ENCODE measurements at places on chromosomes 16 and 17. TPM values are rescaled to one million over a fixed set of nuclear protein-coding genes. Genes with fewer than 3 reads are reported as not detected.

DNA sequence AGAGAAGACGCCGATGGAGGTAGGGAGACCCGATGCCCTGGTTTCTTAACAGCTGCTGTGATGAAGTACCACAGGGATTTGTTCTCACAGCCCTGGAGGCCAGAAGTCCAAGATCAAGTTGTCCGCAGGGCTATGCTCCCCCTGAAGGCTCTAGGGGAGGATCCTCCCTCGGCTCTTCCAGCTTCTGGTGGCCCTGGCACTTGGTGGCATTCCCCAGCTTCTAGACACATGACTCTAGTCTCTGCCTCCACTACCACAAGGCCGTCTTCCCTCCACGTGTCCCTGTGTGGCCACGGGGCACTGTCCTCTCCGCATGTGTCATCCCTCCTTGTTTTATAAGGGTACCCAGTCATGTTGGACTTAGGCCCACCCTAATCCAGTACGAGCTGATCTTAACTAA, 375.2 kb downstream of the SLC39A11 start:
- H3K4me1 ChIP-seq: no peaks in the 10 kb centered on the region
- H3K27me3 ChIP-seq: no peaks in the 10 kb centered on the region
- H3K27ac ChIP-seq: no peak overlapping the region
- H3K4me3 ChIP-seq: no peak overlapping the region

DNA sequence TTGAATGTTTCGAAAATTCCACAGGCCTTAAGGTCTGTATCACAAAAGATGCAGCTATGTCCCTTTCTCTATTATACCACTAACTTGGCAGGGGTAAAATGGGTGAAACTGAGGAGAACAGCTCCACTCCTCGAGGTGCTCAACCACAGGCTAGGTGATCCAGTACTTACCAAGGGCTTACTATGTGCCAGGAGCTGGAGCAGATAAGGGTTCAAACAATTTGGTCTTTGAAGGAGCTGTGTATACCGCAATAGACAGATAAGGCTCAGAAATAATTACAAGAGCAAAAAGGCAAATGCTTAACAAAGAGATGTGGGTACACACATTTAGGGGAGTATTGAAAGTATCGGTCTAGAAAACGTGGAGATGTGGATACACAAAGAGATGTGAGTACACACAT, 1.5 kb downstream of the XPO6 start:
- H3K27ac ChIP-seq: no peak overlapping the region
- peaks cover 5% of the 10 kb centered on the region for H3K36me3 ChIP-seq
- H3K27me3 ChIP-seq: no peaks in the 10 kb centered on the region

GRCh38 chr16:68873635-68874471, 30.5 kb downstream of the TANGO6 start:
- no peaks in the 10 kb centered on the region for H3K4me1 ChIP-seq
- H3K4me3 ChIP-seq: no peak overlapping the region
- no peaks in the 10 kb centered on the region for H3K27me3 ChIP-seq
- H3K27ac ChIP-seq: no peak overlapping the region
- H3K36me3 ChIP-seq: peaks cover 12% of the 10 kb centered on the region

DNA sequence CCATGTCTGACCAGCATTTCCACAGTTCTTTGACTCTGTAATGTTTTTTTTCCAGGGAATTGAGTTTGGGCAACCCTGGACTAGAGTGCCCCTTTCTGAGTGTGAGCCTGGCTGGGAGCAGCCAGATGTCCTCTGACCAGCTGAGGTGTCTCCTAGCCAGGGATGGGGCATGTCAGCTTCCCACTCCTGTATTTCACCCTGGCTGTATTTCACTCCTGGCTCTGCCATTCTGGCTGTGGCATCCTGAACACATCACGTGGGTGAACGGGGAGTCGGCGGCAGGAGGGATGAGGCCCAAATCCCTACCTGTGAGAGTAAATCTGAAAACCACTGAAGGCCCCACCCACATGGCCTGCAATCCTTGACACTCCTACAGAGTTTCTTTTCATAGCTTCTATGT, 31.3 kb downstream of the KDM8 start:
- peaks cover 30% of the 10 kb centered on the region for H3K4me1 ChIP-seq
- peak overlapping the region; percentile 71 for H3K27ac ChIP-seq
- H3K4me3 ChIP-seq: no peak overlapping the region
- H3K27me3 ChIP-seq: no peaks in the 10 kb centered on the region
- peaks cover 12% of the 10 kb centered on the region for H3K36me3 ChIP-seq

- H3K27me3 ChIP-seq: no peaks in the 10 kb centered on the region
- no peak for DNase-seq
- no peaks in the 10 kb centered on the region for H3K36me3 ChIP-seq
- H3K27ac ChIP-seq: peak overlapping the region; percentile 81
- H3K4me1 ChIP-seq: peaks cover 9% of the 10 kb centered on the region
- peak overlapping the region; percentile 64 for H3K4me3 ChIP-seq
Measured at GRCh38 chr17:7403043-7403726, 712 bp downstream of the TMEM256 start.

- H3K27ac ChIP-seq: peak overlapping the region; percentile 69
- peaks cover 27% of the 10 kb centered on the region for H3K4me1 ChIP-seq
- peak; percentile 23 for DNase-seq
- H3K36me3 ChIP-seq: peaks cover 5% of the 10 kb centered on the region
Measured at GRCh38 chr16:81695321-81696165, 83.5 kb upstream of the PLCG2 start.

- H3K4me3 ChIP-seq: no peak within 1 kb of the TSS
- no peak for DNase-seq
- no peak within 1 kb of the TSS for H3K27ac ChIP-seq
Measured at GRCh38 chr17:81803728-81804558, at the start of gene GCGR. GCGR (plus strand) TSS chr17:81804150; CDS start chr17:81809019, 4,869 bp downstream.

GRCh38 chr17:17175917-17176316, 30.2 kb downstream of the PLD6 start:
- DNase-seq: no peak
- H3K27me3 ChIP-seq: no peaks in the 10 kb centered on the region
- H3K4me3 ChIP-seq: no peak overlapping the region
- H3K36me3 ChIP-seq: peaks cover 89% of the 10 kb centered on the region
- peaks cover 5% of the 10 kb centered on the region for H3K4me1 ChIP-seq
- H3K27ac ChIP-seq: no peak overlapping the region

- no peak for DNase-seq
- H3K27ac ChIP-seq: no peak overlapping the region
- H3K27me3 ChIP-seq: no peaks in the 10 kb centered on the region
- no peak overlapping the region for H3K4me3 ChIP-seq
Measured at GRCh38 chr17:79160980-79161636, 86.5 kb downstream of the ENGASE start.

- H3K4me1 ChIP-seq: peaks cover 47% of the 10 kb centered on the region
- no peaks in the 10 kb centered on the region for H3K27me3 ChIP-seq
- no peaks in the 10 kb centered on the region for H3K36me3 ChIP-seq
- H3K27ac ChIP-seq: peak overlapping the region; percentile 66
- peak; percentile 81 for DNase-seq
Measured at GRCh38 chr17:72187556-72187955, 66.7 kb downstream of the SOX9 start.

DNA sequence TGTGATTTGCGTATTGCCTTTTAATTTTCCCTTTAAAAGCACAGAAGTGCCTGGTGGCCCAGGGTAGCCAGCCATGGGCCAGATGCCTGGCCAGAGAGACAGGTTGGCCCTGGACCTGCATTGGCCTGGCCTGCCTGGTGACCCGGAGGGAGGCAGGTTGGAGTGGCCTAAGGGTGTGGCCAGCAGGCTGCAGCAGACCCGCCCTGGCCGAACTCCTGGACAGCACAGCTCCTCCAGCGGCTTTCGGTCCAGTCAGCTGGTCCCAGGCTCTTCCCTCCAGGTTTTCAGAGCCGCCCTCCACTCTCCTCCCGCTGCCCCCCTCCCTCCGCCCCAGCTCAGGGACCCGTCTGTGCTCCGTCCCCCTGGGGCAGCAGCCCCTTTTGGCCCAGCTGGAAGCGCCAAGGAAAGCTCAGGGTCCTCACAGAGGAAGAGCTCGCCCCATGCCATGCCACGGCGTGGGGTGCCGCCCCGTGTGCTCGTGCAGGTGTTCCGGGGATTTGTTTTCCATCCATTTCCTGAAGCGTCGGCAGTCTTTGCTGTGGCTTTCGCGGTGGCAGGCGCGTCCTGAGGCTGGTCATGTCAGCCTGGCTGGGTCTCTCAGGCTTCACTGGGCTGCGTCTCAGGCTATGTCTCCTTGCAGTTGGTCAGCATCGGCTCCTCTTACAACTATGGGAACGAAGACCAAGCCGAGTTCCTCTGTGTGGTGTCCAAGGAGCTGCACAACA, 18.1 kb downstream of the PRSS27 start:
- H3K27me3 ChIP-seq: no peaks in the 10 kb centered on the region
- no peak for DNase-seq
- H3K4me3 ChIP-seq: no peak overlapping the region
- H3K36me3 ChIP-seq: peaks cover 38% of the 10 kb centered on the region
- H3K27ac ChIP-seq: no peak overlapping the region

- peaks cover 9% of the 10 kb centered on the region for H3K4me1 ChIP-seq
- H3K27me3 ChIP-seq: no peaks in the 10 kb centered on the region
- H3K4me3 ChIP-seq: no peak overlapping the region
- no peak for DNase-seq
- H3K27ac ChIP-seq: no peak overlapping the region
Measured at GRCh38 chr17:17552351-17553216, 38.9 kb downstream of the PEMT start.

- no peak overlapping the region for H3K27ac ChIP-seq
- H3K27me3 ChIP-seq: no peaks in the 10 kb centered on the region
- no peak for DNase-seq
Measured at GRCh38 chr17:58028578-58028977, 21.5 kb upstream of the SRSF1 start.

DNA sequence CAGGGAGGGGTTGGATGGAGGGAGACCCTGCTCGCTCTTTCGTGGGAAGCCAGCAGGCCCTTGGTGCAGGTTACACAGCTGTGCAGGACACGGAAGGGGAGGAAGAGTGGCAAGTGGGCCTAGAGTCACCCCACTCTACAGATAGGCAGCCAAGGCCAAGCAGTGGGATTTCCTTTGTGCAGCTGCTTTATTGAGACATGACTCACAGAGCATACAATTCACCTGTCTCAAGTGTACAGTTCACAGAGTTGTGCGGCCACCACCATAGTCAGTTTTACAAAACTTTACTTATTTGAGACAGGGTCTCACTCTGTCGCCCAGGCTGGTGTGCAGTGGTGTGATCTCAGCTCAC, 91.2 kb upstream of the CIBAR2 start:
- no peak overlapping the region for H3K4me3 ChIP-seq
- H3K27ac ChIP-seq: no peak overlapping the region
- H3K36me3 ChIP-seq: no peaks in the 10 kb centered on the region
- H3K4me1 ChIP-seq: peaks cover 18% of the 10 kb centered on the region

DNA sequence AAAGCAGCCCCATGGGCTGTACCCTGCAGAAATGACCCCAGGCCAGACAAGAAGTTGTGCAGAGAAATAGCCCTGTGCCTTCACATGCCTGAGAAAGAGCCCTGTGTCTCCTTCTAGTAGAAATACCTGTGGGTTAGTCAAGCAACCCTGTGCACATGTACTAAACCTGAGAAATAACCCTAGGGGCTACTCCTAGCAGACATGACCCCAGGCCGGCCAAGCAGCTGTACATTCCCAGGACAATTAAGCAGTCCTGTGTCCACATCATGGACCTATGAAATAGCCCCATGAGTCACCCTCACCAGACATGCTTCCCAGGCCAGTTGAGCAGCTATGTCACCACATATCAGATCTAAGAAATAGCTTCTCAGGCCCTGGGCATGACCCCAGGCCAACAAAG, 519.7 kb upstream of the CA10 start:
- no peak overlapping the region for H3K4me3 ChIP-seq
- DNase-seq: no peak
- H3K27ac ChIP-seq: no peak overlapping the region
- H3K36me3 ChIP-seq: no peaks in the 10 kb centered on the region
- no peaks in the 10 kb centered on the region for H3K4me1 ChIP-seq

GRCh38 chr17:35872196-35872980, 3.7 kb upstream of the HEATR9 start:
- no peaks in the 10 kb centered on the region for H3K36me3 ChIP-seq
- H3K27ac ChIP-seq: no peak overlapping the region
- no peaks in the 10 kb centered on the region for H3K4me1 ChIP-seq
- H3K4me3 ChIP-seq: no peak overlapping the region

The PRDM7 gene
- not detected for total RNA-seq

The SULT1A4 gene
- 3.9 TPM for total RNA-seq

The TBC1D3E gene
- total RNA-seq: not detected

The GLIS2 gene
- total RNA-seq: 7.2 TPM

The FOXN1 gene
- total RNA-seq: not detected

The MGRN1 gene
- 32.5 TPM for total RNA-seq

The KRT33B gene
- total RNA-seq: not detected

The COX11 gene
- 75.3 TPM for total RNA-seq

The SLC5A11 gene
- total RNA-seq: 0.22 TPM

The TLCD3B gene
- total RNA-seq: not detected

All from thyroid gland (tissue), 4 donors.